ENCODE measurements at places on chromosomes 5 and 9.
A peak's percentile ranks its signal among the peaks of the same experiment; 100 is the strongest.

DNA sequence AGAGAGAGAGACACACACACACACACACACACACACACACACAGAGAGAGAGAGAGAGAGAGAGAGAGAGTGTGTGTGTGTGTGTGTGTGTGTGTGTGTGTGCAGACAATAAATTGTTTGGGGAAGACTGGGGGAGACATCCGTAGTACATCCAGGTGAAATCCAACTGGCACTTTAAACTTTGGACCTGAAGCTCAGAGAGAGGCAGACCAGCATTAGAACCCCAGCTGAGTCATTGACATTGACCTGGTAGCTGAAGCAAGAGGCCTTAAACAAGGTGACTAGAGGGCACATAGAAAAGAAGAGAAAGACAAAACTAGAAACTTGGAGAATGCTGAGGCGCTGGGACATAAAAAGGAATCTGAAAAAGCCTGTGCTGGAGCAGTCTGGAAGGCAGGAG, 251.5 kb downstream of the CRB2 start:
- no peak for DNase-seq

GRCh38 chr5:143913008-143913752, 101.2 kb downstream of the HMHB1 start:
- no peak for DNase-seq

- DNase-seq: no peak
Observed at GRCh38 chr5:160930406-160930805, 78.4 kb upstream of the ATP10B start.

- DNase-seq: peak; percentile 47
Observed at GRCh38 chr9:33159777-33160127, 7.4 kb downstream of the B4GALT1 start.

DNA sequence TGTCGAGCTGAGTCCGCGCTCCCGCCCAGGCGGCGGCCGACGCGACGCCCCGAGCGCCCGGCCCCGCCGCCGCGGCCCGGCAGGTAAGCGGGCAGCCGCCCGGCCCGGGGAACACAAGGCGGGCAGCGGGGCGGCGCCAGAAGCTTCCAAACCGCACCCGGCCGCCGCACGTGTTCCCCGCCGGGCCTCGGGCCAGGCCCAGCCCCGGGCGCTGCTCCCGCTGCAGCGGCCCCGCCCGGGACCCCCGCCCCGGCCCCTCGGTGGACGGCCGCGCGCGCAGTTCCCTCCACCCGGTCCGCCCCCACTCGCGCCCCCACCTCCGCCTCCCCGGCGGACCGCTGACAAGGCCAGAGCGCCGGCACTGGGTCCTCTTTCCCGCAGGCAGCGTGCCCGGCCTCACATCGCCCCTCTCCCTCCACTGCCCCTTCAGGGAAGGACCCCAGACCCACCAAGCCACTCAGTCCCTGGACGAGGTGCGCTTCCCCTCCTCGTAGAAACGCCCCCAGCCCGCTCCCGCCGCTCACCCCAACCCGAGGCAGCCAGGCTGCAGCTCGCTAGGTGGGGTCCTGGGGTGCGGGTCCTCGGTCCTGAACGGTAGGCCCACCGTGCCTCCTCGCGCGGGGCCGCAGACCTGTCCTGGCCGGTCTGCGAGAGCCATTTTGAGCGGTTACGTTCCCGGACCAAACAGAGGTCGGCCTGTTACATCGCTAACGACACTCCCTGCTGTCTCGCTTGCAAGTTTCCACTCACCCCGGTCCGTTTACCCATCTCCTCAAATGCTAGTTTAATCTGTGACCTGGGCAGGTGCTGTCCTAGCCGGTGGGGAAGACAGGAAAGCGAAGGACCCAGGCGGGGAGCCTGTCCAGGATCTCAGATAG, 475 bp downstream of the WDR5 start:
- DNase-seq: peak; percentile 26

DNA sequence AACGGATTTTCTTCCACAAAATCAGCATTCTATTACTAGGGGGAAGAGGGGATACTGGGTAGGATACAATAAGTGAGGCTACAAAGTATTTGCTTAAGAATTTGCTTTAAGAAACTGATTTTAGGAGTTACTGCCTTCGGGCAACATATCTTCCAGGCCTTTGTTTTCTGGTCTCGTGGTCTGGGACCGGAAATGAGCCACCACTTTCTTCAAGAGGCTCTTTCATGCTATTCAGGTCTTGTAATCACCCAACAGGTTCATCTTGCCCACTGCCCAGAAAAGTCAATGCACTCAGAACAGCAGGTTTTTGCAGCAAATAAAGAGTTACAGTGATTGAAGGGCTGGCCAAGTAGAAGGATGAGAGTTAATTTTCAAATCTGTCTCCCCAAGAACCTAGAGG, 6.6 kb upstream of the AOPEP start:
- DNase-seq: peak; percentile 44
